ENCODE measurements at places on chromosomes 5 and 9.

- peak; percentile 52 for DNase-seq
Observed at GRCh38 chr9:112819635-112820496, 69.3 kb downstream of the SNX30 start.

DNA sequence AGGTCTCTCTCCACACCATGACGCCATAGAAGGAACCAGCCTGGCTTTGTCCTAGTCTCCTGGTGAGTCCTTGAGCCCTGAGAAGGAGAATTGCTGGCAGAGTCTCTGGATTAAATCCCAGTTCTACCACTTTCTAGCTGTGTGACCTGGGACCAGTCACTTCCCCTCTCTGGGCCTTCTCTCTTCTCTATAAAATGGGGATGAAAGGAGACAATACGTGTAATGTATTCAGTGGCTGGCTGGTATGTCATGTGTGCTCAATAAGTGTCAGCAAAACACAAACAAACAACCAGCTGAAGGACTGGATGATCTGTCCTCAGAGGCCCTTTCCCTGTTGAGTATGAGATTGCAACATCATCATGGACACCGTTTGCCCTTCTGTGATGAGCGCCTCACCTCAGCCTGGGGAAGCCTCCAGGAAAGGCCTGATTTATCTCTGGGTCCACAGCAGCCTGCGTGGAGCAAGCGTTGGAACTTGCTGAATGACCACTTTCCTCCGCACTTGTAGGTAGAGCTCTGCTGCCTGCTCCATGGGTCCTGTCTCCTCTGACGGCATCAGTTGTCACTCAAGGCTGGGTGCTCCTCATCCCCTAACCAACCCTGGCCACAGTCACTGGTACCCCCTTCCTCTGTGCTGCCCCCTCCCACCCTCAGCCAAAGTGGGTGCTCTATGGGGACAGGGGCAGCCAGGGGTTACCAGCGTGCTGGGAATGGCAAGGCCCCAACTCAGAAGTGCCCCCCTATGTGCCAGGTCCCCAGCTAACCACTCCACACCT is 3.6 kb upstream of the NR5A1 start:
- peak; percentile 91 for DNase-seq

DNA sequence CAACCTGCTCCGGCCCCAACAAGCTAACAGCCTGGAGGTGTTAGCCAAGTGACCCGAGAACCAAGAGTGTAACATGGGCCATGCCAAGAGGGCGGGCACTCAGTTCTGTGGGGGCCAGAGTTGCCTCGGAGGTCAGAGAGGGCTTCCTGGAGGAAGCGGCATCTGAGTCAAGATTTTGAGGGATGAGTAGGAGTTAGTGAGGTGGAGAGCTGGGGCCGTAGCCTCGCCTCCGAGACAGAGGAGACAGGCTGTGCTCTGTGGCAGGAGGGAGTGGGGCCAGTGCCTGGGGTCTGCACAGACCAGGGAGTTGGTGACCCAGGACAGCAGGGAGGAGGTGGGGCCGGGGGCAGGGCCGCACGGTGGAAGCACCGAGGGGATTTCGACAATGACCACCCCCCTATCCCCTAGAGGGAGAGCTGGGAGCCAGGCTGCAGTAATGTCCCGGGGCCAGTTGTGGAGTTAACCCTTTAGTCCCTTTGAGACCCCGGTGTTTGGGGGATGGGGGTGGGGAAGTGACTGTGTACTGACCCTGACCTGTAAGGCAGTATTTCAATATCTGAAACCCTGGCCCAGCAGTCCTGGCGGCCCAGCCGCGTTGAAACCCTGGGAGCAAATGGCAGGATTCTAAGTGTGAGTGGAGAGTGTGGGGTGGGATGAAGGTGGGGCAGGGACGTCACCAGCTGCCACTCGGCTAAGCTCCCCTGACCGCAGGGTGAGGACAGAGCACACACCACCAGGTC is 148.7 kb upstream of the COL5A1 start:
- DNase-seq, result no peak

DNA sequence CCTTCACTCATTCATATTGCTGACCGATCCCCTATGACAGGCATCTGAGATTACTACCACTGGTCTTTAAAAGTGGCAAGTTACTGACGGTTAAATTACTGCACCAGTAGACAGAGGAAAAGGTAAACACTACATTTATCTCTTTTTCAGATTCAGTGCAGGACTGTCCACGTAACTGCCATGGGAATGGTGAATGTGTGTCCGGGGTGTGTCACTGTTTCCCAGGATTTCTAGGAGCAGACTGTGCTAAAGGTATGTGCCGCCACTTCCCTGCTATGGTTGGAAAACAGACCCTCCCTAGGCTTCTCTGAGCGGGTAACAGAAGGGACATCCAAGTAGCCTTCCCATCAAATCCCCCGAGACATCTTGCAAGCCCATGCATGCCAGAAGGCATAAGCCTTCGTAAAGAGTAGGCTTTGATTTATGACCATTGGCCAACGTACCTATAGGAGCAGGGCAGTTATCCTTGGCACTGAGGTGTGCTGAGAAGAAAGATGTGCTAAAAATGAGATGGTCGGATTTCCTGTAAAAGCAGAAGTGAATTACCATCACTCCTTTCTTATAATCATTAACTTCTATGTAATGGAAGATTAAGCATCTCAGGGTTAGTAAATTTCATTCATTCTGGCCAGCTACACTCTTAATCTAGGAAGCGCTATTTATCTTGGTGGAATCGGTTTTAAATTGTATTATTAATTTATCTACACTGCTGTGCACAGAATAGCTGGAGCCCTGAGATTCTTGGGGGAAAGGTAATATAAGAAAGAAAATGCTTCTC is 193.4 kb upstream of the WWC1 start:
- DNase-seq, result no peak

- DNase-seq, result no peak
Observed at GRCh38 chr9:132698989-132699388, 28.7 kb downstream of the GTF3C4 start.

DNA sequence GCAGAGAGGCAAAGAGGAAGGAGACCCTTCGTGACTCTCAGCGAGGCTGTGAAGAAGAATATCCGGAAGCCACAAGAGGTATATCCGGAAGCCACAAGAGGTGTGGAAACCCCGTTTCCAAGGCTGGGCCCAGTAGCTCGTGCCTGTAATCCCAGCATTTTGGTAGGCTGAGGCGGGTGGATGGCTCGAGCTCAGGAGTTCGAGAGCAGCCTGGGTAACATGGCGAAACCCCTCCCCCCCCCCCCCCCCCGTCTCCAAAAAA is 612 bp upstream of the BBLN start:
- peak; percentile 62 for DNase-seq

DNA sequence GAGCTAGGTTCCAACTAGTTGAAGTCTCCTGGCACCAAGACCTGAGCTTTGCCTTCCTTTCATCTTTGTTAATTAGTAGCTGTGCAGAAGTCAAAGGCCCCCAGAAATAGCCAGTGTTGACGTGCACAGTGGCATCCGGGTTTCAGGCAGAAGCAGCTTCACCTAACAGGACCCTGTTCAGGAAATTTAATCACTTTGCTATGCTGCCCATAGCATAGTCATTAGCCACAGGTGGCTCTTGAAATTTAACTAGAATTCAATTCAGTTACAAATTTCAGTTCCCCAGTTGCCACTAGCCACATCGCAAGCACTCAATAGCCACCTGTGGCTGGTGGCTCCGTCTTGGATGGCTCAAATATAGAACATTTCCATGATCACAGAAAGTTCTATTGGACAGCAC is 179.1 kb downstream of the GOLPH3 start:
- no peak for DNase-seq

DNA sequence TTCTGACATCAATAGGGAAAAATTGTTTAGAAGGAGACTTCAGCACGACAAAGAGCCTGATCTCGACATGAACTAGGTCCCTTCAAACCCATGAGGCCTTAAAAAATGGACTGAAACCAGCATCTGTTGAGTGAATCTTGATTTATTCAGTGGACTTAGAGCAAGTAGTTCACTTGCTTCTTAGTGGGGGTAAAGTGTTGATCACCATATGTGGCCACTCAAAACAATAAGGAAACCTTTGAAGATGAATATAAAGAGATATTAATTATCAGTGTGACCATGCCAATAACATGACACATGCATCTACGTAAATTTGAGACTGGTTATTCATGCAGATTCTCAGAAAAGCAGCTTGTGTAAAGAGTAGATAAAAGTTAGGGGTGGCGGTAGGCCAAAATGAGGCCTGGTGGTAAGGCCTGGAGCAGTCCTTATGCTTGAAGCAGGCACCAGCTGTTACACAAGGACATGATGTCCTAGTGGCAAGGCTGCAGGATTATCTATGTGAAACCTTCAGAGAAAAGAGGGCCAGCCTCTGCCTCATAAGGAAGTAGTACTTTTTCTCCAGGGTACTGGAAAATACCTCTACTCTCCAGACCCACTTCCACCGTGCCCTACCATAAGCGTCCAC is 61.3 kb downstream of the S1PR3 start:
- DNase-seq, result no peak

- no peak for DNase-seq
Observed at GRCh38 chr9:23850242-23850689, 24.2 kb upstream of the ELAVL2 start.

- DNase-seq, result no peak
Observed at GRCh38 chr5:81140943-81141342, 92.2 kb upstream of the CKMT2 start.

DNA sequence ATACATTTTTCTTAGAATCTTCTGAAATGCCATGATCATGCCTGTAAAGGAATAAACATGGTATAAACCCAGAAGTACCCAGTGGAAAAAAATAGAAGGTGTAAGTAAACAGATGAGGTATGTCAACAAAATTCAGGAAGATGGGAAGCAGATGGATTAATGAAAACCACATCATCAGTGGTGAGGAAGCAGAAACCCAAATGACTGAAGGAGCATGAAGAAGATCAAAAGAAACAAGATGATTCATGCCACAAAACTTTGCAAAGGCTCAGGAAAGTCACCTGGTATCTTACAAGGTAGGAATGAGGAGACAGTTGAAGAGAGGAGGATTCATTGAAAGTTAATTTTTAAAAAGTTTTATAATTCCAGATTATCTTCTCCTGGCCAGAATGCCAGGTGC is 132.8 kb upstream of the PAPPA start:
- no peak for DNase-seq

DNA sequence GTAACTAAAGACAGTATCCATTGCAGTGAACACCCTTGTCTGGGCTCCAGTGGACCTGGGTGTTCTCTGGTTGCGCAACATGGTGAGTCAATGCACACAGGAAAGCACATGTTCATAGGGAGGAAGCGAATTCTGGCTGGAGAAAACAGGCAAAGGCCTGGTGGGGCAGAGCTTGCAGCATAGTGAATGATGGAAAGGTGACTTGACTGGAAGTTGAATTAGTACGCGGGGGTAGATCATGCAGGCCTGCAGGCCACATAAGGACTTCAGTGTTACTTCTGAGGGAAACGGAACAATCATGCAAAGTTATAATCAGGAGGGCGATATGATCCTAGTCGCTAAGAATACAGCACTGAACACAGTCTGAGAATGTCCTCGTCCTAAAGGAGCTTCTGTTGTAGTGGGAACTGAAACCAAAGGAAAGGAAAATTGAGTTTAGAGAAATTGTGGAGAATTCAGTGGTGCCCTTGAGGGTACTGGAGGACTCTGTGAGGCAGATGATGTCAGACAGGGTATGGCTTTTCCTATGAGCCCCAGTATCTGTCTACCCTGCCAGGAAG is 71.9 kb upstream of the RANBP3L start:
- DNase-seq, result peak; percentile 53
